Stimulated activated CD8-positive, alpha-beta memory T cell treated with anti-CD3 and anti-CD28 coated beads, Interleukin-15, amount 100 ng/mL, for 24 hours (primary cell): ENCODE measurements at places on chromosomes 2 and 18.

DNA sequence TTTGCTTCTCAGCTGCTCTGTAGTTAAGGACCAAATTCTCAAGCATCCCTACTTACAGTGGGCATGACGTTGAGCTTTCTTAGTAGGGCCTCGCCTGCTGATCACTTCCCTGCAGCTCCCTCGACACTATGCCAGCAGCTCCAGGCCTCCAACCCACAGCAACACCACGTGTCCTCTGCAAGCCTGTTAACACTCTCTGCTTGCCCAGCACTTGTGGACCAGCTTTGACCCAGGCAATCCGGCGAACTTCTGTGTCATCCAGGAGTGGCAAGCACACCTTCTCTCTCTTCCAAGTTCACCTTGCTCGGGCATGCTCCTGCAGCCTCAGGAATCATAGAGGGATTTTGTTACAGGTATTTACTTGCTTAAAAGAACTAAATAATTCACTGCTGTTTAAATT, 138.6 kb upstream of the FHL2 start:
- no peak for DNase-seq

- no peak for DNase-seq
These were observed 75.3 kb upstream of the SERPINE2 start for GRCh38 chr2:224114428-224114827.

DNA sequence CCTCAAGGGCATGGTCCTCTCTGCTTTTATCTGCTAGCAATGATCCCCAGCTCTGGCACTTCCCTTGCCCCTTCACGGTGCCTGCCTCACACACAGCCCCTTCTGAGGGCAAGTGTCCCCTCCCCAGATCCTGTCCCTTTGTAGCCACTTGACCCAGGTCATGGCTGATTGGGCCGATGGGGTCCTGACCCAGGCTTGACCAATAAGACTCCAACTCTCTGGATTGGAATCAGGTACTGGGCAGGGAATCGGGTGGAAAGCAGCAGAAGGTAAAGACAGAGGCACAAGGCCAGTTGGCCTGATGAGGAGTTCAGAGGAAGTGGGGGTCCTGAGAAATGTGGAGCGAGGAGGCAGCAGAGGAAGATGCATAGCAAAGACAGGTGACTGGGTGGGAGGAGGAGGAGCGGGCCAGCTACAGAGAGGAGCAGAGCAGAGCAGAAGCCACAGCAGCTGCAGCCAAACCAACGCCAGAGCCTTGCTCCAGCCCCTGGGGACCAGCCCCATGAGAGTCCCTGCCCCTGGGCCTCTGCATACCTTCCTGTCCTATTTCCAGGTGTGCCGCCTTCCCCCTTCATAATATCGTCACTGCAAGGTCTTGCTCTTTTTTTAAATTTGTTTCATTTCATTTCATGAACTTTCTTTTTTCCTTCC, 39.1 kb downstream of the CAPN13 start:
- DNase-seq, result no peak

- no peak for DNase-seq
These were observed 1.2 kb downstream of the TMEM237 start for GRCh38 chr2:201642086-201642578.

- no peak for DNase-seq
These were observed 79.4 kb upstream of the ASB18 start for GRCh38 chr2:236343400-236344161.
